ENCODE measurements at places on chromosomes 12 and 14.

DNA sequence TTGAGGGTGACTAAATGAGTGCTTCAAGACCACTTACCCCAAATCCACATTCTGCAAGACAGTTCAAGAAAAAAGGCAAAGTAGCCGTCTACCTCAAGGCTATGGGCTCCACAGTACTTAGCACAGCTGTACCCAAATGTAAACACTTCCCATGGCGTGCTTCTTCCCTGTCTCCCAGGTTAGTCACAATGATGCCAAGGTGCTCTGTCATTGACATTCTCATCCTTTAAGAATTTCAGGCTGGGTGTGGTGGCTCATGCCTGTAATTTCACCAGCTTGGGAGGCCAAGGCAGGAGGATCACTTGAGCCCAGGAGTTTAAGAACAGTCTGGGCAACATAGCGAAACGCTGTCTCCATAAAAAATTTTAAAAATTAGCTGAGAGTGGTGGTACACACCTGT is 51.2 kb upstream of the CERS5 start:
- DNase-seq, result no peak

- peak; percentile 25 for DNase-seq
Observed at GRCh38 chr14:96592591-96593386, 90.6 kb downstream of the PAPOLA start.

- DNase-seq, result no peak
Observed at GRCh38 chr14:102551995-102552705, 40.3 kb upstream of the RCOR1 start.

DNA sequence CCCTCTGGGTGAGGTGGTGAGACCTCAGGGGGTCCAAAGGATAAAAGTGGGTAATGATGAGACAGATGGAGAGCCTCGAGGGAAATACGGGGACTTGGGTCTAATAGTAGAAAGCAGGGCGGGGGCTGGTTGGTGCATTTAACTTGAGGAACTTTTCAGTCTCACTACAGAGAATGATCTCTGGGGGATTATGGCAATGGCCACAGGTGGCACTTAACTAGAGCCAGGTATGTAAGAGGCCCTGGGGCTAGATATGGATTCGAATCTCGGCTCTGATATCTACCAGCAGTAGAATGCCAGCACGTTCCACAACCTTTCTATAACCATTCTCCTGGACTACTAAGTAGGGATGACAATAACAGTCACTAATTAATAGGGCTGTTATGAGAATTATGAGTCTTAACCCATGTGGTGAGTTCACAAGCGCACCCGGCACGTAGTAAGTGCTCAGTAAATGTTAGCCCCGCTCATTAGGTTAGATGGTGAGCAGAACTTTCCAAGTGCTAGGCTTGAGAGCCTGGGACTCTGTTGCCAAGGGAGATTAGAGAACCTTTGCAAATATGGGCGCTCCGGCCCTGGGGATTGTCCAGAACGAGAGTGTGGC is 888 bp upstream of the PLXNC1 start:
- DNase-seq, result no peak

DNA sequence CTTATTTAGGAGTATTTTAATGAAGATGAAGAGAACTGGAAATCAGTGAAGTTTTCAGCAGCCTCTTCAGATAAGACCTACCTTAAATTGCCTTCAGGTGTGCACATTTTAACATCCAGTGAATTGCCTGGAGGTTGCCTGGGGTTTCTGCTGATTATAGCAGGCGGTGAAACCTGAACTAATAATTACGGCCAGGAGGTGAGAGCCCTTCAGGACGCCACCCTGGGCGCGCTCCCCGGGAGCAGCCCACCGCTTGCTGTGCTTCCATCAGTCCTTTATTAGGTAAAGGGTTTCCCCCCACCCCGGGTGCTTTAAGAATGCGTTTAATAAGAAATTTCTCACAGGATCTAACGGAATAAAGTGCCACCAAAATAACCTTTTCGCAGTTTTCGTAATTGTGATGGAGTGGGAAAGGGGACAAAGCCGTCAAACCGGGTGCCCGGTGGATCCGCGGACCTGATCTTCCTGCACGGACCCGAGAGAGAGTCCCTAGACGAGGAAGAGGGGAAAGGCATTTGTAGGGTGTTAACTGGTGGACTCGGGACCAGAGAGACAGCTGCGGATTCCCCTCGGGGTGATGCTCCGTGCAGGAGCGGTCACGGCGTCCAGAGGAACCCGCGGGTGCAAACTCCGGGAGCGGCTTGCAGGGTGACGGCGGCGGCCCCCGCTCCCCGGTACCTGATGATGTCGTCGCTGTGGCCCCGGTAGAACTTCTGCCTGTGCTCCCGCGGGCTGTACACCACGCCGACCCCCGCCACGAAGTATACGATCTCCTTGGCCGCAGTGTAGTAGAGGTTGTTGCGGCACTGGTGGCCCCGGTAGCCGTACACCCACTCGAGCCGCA is 902 bp downstream of the EML5 start:
- DNase-seq, result peak; percentile 3

DNA sequence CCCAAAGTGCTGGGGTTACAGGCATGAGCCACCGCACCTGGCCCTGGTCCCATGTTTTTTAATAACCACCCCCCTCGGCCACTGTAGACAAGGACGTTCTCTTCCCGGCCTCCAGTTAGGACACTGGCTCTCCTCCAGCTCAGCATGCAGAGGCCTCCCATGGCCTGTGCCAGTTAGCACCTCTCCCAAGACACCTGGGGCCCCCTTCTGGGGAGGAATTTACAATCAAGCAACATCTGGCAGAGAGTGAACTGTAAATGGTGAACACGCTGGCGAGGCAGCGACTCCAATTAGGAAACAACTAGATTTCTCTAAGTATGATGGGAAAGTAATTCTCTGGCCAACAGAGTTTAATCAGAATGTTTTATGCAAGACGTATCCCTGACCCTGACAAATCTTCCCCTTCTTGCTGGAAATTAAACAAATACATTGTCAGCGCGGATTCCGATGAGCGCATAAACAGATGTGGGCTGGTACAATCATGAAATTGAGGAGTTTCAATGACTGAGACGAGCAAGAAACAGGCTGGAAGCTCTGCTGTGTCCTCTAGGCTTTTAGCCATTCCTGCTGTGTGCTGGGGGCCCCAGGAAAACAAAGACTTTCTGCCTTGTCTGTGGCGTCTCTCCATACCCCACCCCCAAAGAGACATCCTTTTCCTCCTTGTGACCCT is 61.7 kb upstream of the DLK1 start:
- DNase-seq, result no peak

- DNase-seq, result peak; percentile 51
Observed at GRCh38 chr12:48183091-48183875, at the start of gene CCDC184. Gene CCDC184, plus strand, starts transcription at chr12:48183644. Its CDS starts 479 bp downstream, at chr12:48184123.

DNA sequence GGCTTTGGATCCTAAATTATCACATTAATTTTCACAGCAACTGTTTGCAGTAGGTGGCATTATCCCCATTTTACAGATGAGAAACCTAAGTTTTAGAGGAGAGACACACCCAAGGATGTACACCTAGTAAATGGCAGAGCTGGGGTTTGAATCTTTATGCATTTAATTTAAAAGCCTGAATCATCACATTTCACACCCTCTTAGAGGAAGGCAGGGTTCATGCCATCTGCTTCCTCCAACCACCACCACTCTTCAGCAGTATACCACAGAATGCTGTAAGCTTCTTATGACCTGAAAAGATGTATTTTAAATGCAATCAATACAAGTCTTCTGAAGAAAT is 90.3 kb downstream of the CRADD start:
- no peak for DNase-seq

DNA sequence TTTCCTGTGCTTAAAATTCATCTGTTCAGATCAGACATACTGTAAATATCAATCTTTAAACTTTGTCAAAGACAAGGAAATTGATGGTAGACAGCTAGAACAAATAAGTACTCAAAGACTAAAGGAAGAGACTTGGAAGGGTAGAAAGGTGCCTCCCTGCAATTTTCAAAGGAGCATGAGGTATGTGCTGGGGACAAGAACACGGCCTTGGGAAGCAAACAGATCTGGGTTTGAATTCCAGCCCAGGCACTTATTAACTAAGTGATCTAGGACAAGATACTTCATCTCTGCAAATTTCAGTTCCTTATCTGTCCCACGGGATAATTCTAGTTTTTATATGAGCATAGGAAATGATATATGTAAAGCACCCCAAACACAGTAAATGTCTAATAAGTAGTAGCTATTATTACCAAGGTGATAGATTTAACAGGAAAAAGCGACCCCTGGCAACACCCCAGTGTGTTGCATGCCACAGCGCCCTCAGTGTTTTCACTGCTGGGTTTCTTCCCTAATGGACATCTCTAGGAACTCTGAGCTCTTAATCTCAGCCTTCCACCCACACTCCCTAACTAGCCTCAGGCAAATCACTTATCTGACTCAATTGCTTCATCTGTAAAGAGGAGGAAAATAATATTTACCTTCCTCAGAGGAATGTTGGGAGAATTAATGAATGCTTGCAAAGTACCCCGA is 44.7 kb upstream of the BMP4 start:
- DNase-seq, result no peak

GRCh38 chr12:114952573-114953271 is 268.7 kb upstream of the TBX3 start:
- DNase-seq, result no peak

GRCh38 chr12:24750263-24750662 is 198.6 kb downstream of the BCAT1 start:
- DNase-seq, result no peak

GRCh38 chr12:31868965-31869364 is 90.2 kb upstream of the RESF1 start:
- DNase-seq, result no peak

All from activated CD8-positive, alpha-beta memory T cell treated with anti-CD3 and anti-CD28 coated beads for 1 hour (primary cell).